ENCODE measurements at places on chromosomes 4 and X.
A peak's percentile ranks its signal among the peaks of the same experiment; 100 is the strongest.

DNA sequence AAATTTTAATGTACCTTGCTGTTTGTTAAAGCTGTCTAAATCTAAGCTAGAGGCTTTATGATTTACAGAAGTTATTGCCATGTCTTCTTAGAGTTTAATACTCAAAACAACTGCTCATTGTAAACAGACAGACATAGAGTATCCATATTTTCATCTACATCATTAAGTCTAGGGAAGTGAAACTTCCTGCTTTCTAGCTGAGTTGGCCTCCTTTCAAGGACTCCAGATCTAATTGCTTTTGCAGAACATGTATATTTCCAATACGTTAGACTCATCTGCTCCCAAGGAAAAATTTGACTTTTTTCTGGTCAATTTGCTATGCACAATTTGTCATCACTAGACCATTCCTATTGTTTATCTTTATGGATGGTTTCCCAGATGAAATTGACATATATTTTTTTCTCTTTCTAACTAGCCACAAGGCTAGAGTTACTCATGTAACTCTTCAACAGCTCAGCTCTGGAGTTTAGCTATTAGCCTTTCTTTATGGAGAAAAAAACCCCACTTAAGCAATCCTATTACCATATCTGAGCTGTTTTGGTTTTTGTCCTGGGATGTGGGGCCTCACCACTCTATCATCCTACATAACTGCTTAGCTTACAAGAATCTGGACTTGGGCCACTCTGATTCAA is 122.9 kb downstream of the PPA2 start:
- peak; percentile 2 for DNase-seq

DNA sequence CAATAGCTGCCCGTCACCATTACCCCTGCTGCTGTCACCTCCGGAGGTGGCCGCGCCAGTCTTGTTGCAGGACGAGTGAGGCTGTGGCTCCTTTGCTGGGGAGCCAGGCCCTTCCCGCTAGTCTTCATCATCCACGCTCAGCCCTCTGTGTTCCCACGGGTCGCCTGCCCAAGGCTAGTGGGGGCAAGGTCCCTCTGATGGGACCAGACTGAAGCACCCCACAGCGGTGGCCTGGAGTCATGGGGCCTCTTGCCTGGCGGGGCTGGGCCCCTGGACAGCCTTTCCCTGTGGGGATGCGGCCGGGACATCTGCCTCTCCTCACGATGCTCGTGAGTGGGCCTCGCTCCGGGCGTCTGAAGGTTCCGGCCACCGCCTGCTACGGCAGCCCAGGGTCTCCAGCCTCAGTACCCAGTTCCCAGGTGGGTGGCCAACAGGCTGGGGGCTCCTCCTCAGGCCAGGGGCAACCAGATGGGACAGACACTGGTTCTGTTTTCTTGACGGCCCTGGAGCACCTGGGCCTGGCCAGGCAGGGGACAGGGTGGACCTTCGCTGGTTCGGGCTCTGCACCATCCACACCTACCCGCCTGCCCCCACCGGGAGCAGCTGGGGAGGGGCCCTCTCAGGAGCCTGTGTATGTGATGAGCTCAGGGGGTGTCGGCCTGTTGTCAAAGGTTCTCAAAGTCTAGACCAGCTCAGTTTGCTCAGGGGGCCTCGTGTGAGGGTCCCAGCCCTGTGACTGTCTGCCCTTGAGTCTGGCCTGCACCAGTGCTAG is 32.3 kb downstream of the DOK7 start:
- no peak for DNase-seq

DNA sequence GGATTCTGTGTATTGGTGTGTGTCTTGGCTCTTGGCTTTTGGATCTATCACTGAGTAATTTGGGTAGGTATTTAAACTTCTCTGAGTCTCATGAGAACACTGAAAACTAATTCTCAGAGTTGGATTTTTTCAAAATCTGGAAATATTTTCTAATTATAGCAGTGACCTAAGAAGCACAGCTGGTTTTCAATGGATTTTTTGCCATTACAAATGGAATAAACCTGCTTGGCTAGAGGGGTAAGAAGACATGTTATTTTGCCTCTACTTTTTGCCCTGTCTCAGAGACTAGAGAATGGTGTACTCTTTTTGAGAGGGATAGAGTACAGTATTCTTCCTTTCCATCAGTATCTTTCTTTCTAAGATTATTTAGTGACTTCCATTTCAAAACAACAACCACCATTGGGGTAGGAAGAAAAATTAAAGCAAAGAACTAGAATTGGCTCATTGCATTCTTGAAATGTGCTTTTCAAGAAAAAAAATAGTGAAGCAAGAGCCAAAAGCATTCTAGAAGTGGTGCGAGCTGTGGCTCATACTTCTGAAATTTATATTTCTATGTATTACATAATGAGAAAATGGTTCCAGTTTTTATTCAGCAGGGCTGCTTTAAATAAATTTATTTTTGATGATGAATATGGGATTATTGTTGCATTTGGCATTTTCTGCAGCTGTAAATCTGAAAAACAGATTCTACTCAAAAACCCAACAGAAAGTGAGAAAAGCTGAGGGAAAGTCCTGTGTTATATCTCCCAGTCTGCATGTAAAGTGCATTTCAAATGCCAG is 850.2 kb upstream of the SLIT2 start:
- DNase-seq = no peak

- DNase-seq = no peak
Observed at GRCh38 chr4:88366460-88366859, 12.2 kb upstream of the HERC6 start.

DNA sequence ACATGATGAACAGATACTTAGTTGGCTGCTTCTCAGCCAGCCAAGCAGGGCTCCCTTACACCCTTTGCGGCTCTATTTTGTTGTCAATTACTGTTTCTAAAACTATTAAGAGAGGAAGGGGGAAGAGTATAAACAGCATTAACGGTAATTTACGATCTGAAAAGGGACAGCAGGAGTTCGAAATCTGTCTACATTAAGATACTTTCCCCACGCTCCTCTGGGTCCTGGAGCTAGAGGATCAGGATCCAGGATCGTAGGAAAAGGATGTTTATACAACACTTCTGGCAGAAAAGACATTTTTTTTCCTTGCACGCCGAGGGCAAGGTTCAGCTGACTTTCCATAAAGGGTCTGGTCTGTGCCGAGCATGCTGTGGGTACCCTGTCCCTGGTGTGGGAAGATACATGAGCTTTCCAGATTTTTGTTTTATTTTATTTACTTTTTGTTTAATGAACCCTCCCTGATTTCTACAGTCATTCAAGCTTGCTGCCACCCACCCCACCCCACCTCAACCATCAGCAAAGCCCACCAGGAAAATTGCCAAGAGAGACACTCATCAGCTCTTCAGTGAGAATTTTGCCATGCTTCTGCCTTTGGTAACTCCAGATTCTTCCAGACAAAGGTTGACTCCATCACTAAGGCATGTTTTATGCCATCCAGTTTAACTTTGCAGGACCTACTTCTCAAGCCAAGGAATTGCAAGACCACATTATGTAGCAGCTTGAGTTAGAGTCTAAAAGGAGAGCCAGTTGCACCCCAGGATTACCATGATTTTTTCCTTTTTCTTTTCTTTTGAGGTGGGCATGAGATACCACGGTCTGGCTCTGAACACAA is 188.1 kb downstream of the QDPR start:
- DNase-seq = no peak

DNA sequence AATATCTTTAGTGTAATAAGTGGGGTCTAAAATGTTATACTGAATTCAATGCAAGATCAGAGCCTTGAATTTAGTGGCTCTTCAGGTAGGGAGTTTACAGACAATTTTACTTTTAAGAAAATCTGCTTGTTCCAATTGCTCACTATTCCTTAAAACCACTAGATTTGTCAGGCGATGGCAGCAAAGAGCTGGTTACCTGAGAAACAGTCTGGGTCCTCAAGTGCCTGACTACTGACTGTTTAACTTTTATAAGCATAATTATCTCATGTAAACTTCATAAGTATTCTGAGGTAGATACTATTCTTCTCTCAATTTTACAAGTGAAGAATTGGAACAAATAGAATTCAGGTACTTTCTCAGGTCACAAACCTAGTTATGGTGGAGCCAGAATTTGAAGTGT is 84.3 kb downstream of the RRAGB start:
- no peak for DNase-seq

DNA sequence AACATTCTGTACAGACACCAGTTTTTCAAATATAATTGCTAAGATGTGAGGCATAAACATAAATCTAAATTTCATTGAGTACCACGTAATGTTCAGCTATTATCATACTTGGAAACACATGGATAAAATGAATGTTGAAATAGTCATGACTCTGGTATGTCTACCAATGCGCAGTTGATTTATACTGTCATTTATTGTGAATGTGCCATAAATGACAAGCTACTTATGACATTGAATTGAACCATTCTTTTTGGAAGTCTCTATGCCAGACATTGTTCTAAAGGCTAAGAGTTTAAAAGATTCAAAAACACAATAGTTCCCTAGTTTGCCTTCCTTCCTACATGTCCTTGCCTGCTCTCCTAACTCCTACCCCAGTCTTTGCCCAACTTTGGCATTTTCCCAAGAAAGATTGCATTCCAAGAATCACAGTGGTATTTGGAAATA is 96.6 kb upstream of the DMD start:
- no peak for DNase-seq

DNA sequence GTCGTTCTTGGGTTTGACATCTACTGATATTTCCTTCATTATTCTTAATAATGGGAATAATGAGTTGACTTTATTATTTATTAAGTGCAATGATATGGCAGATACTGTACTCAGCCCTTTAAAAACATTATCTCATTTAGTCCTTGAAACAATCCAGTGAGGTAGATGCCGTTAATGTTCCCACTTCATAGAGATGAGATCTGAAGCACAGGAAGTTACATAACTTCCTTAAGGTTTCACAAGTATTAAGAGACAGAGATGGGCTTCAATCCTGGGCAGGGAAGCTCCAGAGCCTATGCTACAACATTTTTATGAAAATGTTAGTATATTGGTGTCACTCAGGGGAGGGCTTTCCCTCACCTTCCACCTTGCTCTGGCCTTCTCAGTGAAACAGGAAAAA is 9.7 kb upstream of the KLHL13 start:
- DNase-seq = no peak

DNA sequence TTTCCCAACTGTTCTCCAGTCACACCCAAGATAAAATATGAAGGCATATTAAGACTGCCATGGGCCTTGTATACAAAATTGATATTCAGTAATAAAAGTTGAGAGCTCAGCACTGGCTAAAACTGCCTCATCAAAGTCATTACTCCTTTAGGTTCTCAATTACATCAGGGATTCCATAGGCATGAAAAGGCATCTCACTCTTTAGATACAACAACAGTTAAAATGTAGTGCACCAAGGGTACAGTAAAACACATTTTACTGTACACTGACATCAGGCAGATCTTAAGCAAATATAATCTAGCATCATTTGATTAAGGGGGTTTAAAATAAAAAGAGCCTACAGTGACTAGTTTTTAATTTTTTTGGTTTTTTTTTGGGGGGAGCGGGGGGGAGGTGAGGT is 107.7 kb downstream of the PPP3CA start:
- DNase-seq = no peak

GRCh38 chrX:134634691-134635090 is 23.6 kb downstream of the PLAC1 start:
- no peak for DNase-seq

DNA sequence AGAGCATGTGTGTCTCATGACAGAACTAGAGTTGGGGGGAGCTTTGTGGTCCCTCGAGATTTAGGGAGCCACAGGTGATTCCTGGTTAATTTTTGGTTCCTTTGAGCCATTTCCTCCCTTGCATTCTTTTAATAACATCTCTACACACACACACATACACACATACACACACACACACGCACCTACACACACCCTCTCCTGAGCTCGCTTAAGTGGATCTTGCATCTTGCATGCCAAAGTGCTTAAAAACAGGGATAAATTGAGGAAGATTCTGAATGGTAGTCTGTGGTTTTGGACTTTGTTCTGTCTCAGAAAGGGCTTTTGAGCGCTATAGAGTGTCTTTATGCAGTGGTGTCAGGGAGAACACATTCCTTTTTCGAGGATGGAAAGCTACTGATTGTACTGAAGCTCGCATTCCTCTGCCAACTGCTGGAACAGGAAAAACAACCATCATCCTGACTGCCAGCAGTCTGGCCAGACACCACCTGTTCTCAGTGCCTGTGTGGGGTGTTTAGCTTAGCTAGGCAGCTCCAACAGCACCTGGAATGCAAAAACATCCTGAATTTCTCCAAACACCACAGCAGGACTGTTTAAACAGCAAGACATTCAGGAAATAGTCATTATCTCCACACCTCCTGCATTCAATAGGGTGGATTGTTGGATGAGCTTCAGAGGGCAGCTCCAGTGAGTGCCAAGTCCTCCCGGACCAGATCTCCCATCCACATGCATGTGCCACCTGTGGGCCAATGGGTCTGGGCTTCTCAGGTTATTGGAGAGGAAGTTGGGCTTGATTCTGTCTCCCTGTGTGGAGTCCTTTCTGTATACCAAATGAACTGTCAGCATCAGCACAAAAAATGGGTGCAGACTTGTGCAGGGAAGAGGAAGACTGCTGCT is 21.9 kb upstream of the IGFBP7 start:
- DNase-seq = no peak

GRCh38 chr4:140463182-140463581 is 34.9 kb downstream of the MGAT4D start:
- DNase-seq = no peak

GRCh38 chr4:77454858-77455257 is 150.8 kb upstream of the CXCL13 start:
- DNase-seq = no peak

DNA sequence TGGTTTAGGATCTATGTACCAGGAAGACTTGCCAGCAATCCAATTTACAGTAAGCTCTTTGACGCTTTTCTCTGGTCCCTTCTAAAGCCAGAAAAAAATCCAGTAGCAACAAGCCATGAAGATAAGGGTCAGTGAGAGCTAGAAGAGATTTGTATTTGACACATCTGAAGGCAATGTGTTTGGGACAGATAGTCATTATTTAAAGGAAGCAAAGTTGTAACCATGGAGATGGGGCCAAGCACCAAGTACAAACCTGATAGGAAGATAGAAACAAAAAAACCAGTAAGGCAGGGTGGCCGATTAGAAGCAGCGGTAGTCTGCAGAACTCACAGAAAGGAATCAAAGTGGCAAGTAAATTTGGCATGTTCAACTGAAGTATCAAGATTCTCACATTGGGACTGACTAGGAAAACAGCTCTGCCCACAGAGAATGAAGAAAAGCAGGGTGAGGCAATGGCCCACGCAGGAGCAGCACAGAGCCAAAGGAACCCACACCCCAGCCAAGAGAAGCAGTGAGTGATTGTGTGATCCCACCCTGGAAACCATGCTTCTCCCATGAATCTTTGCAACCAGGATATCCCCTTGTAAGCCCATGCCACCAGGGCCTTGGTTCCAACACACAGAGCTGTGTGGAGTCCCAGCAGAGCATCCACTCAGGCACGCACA is 12.9 kb upstream of the C4orf54 start:
- DNase-seq = no peak

- DNase-seq = no peak
Observed at GRCh38 chr4:153652051-153652784, 31.9 kb upstream of the TLR2 start.

DNA sequence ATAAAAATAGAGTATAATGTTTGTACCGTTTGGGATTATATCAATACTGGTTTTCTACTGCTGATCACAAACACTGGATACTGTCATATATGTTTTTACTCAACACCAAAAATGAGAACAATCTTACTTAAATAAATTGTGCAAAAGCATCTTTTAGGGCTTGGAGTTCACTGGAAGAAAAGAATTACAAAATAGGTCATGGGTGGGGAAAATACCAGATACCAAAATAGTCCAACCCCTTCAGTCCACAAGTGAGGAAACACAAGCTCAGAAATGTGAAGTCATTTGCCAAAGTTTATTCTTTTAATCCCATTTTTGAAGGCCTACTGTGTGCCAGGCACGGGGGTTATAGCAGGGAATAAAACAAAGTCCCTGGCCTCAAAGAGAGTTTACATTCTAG is 64.4 kb downstream of the ADGRG2 start:
- no peak for DNase-seq
